ENCODE measurements at places on chromosomes 2 and 18.

DNA sequence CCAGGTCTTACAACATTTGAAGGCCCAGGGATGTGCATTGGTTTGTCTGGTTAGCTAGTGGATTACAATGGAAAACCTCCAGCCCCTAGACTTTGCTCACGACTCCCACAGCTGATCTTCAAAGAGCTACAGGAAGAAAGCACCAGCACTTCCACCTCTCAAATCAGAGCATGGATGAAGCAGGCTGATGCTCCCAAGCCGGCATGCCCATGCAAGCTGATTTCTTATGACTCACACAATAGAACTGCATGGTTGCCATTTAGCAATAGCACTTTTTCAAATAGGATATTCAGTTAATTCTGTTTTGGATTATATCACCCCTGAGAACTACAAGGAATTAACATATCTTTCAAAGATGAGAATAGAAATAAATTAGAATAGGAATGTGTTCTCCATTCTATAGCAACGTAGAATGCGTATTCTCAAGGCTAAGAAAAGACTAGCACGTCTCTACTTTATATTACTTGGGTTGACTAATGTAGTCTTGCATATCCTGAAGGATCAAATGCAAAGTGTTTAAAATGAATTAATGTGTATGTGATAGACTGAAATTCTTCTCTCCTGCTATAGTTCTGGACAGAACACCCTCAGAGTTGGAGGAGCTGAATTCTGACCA lies 292.4 kb downstream of the TRIB2 start:
- no peak for DNase-seq

DNA sequence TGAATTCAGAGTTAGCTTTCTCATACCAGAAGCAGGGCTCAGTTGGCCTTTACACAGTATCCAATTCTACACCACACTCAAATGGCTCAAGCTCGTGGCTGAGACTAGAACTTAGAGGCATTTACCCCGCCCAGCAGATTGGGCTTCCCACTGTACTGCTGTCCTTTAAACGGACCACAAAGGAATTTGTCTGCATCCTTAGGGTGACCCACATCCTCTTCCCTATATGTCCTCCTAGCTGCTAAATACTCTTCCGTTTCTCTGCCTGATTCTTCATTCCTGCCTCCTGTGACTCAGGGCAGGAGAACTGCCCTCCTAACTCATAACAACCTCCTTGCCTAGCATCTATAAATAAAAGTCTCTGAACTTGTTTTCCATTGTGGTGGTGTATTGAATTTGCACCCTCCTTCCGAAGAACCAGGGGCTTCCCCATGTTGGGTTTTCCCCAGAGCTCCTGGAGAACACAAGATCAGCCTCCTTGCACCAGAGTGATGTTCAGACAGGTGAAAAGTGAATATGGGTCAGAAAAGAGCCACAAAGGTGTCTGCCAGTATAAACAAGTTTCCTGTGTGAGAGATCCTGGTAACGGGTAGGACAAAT lies 32.0 kb upstream of the MC4R start:
- no peak for DNase-seq

GRCh38 chr18:73009691-73010090 lies 141.9 kb upstream of the NETO1 start:
- DNase-seq, result no peak

- no peak for DNase-seq
Observed at GRCh38 chr2:23385748-23386338, 864 bp downstream of the KLHL29 start.

- DNase-seq, result no peak
Observed at GRCh38 chr2:174524527-174524926, 37.7 kb upstream of the GPR155 start.
